ENCODE measurements at places on chromosomes 11 and 22. TPM values are rescaled to one million over a fixed set of nuclear protein-coding genes. Genes with fewer than 3 reads are reported as not detected.

GPHA2 gene
- not detected for total RNA-seq

SPTBN2 gene
- total RNA-seq = 0.43 TPM

DDI1 gene
- total RNA-seq = not detected

IGF2 gene
- total RNA-seq = 1.0 TPM

P2RY6 gene
- 12.2 TPM for total RNA-seq

SPI1 gene
- total RNA-seq = not detected

NAV2 gene
- total RNA-seq = 25.5 TPM

FDXACB1 gene
- total RNA-seq = 1.7 TPM

CNIH2 gene
- not detected for total RNA-seq

STIM1 gene
- total RNA-seq = 29.7 TPM

C1QTNF5 gene
- total RNA-seq = 53.2 TPM

GPR83 gene
- total RNA-seq = not detected

UPK2 gene
- total RNA-seq = not detected

TNNT3 gene
- not detected for total RNA-seq

OR8G1 gene
- 0.43 TPM for total RNA-seq

CCDC157 gene
- total RNA-seq = 1.4 TPM

BARX2 gene
- total RNA-seq = not detected

SLC29A2 gene
- 0.11 TPM for total RNA-seq

LRP4 gene
- 2.5 TPM for total RNA-seq

RGL4 gene
- not detected for total RNA-seq

OR52H1 gene
- 0.65 TPM for total RNA-seq

NRIP3 gene
- total RNA-seq = 10.2 TPM

MICAL3 gene
- total RNA-seq = 40.1 TPM

CREB3L1 gene
- 23.1 TPM for total RNA-seq

MS4A6E gene
- not detected for total RNA-seq

GGTLC3 gene
- total RNA-seq = not detected

MYRF gene
- under 0.01 TPM for total RNA-seq

PARVA gene
- total RNA-seq = 107 TPM

ANAPC15 gene
- 21.0 TPM for total RNA-seq

KCNQ1 gene
- not detected for total RNA-seq

OR51B2 gene
- total RNA-seq = not detected

EXT2 gene
- 174 TPM for total RNA-seq

C11orf42 gene
- total RNA-seq = not detected

MFRP gene
- not detected for total RNA-seq

DAGLA gene
- total RNA-seq = 2.4 TPM

TMEM151A gene
- total RNA-seq = 0.32 TPM

RIBC2 gene
- 0.76 TPM for total RNA-seq

NLRP6 gene
- not detected for total RNA-seq

SNX19 gene
- total RNA-seq = 114 TPM

GSTT2 gene
- 0.78 TPM for total RNA-seq

AMOTL1 gene
- total RNA-seq = 39.7 TPM

BEST1 gene
- total RNA-seq = 3.8 TPM

TMEM86A gene
- 1.6 TPM for total RNA-seq

METTL15 gene
- total RNA-seq = 27.7 TPM

KRTAP5-8 gene
- 0.22 TPM for total RNA-seq

SEZ6L gene
- total RNA-seq = 0.11 TPM

SOX6 gene
- total RNA-seq = 8.4 TPM

HBB gene
- total RNA-seq = not detected

FGF4 gene
- total RNA-seq = not detected

APLNR gene
- not detected for total RNA-seq

TKFC gene
- total RNA-seq = 27.8 TPM

KRTAP5-7 gene
- total RNA-seq = 0.13 TPM

INS gene
- total RNA-seq = not detected
